ENCODE measurements at places on chromosomes 5 and 9.

DNA sequence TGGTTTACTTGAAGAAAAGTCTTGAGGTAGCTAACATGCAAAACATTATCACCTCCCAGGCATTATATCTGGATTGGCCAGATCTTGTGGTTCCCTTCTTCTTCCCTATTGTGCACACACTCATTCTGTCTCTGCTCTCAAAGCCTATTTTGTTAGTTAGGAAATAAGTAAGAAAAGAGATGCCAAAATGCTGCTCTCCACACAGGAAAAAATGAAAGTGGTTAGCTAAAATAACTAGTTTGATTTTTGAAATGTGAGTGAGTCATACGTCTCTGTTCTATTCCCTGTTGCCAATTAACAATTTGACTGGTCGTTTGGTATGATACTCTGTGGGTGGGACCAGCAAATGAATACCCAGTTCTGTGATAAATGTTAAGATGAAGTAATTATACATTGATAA lies 28.1 kb downstream of the LMNB1 start:
- DNase-seq, result peak; percentile 14

DNA sequence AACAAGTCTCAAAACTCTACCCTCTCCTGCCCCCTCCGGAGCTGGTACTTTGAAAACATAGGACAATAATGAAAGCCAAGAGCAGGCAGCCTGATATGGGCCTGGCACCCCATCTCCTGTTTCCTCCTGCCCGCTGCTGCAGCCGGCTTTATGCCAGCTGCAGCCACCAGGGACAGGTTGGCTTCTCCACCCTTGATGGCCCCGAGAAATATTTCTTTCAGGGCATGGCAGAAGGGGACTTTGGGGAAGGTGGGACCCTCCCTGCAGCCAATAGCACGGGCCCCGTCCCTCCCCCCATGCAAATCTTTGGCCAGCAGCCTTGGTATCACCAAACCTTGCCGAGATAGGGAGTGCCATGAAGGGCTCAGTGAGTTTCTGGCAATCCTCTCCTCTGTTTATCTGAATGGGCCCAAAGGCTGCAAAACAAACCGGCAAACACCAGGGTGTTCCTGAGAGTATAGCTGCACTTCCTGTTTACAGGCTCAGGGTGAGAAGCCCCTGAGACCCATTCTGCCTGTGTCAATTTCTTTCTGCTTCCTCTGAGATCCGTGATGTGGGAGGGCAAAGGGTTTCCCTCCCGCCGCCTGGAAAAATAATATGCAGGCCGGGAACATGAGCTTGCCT lies 73.4 kb upstream of the BOD1 start:
- no peak for DNase-seq

GRCh38 chr9:129751841-129752801 lies 721 bp downstream of the PTGES start:
- DNase-seq, result no peak

- DNase-seq, result no peak
These were observed 103.4 kb downstream of the MED10 start for GRCh38 chr5:6274846-6275543.

DNA sequence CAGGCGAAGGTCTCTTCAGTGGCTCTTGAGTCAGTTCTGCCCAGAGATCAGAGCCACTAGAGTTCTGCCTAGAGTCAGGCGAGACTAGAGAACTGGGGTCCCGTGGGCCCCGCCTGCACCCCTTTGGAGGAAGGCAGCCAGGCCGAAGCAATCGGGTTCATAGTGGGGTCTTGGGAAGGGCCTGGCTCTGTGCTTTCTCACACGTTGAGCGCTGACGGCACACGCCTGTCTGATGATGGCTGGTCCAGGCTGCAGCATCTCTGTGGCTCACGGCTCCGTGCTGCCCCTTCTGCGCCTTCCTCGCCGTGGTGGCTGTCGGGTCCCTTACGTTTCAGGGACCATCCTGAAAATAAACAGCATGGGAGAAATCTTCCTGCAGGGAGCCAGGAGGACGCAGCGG lies 78.3 kb upstream of the RNU6ATAC start:
- DNase-seq, result no peak

DNA sequence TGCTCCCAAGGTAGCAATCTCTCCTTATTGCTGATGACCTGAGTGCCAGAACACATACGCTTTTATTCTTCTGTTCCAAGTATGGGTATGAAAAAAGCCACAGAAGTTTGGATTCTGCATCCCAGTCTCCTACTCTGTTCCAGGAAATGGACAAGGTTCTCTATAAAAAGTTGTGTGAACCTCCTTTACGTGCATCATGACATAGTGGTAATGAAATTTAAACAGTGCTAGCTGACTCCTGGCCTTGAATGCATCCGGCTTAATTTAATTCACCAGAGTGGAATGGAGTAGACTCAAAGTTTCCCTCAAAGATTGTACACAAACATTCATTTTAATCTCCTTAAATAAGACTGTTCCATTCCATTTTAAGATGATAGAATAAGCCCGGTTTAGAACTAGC lies 68.9 kb downstream of the LURAP1L start:
- no peak for DNase-seq

DNA sequence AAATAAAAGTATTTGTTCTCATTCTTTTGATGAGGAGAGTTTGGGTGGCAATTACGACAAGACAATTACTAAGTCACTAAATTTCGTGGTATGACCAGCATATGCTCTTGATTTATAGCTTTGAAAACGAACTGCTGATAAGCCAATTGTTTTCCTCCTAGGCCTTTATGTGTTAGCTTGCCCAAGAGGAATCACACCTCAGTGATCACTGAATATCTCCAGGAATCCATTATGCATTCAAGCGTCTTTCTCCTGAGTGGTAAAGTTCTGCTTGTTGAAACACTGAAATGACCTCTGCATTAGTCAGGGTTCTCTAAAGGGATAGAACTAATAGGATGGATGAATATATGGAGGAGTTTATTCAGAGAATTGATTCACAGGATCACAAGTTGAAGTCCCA lies 677.7 kb upstream of the MEF2C start:
- no peak for DNase-seq

DNA sequence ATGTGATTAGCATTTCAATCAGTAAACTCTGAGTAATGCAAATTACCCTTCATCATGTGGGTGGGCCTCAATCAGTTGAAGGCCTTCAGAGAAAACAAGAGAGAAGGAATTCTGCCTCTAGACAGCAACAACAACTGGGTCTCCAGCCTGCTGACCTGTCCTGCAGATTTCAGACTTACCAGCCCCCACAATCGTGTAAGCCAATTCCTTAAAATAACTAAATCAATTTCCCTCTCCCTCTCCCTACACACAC lies 41.7 kb upstream of the FBXW11 start:
- no peak for DNase-seq

GRCh38 chr9:36148311-36149051 lies 11.9 kb downstream of the GLIPR2 start:
- DNase-seq, result peak; percentile 96

GRCh38 chr5:133397990-133398645 lies 214.2 kb downstream of the FSTL4 start:
- DNase-seq, result no peak

All from Ammon's horn (tissue), 1 donor.